ENCODE measurements at places on chromosomes 5 and 9.

- DNase-seq, result no peak
Observed at GRCh38 chr5:74966141-74967026, 86.0 kb downstream of the GCNT4 start.

DNA sequence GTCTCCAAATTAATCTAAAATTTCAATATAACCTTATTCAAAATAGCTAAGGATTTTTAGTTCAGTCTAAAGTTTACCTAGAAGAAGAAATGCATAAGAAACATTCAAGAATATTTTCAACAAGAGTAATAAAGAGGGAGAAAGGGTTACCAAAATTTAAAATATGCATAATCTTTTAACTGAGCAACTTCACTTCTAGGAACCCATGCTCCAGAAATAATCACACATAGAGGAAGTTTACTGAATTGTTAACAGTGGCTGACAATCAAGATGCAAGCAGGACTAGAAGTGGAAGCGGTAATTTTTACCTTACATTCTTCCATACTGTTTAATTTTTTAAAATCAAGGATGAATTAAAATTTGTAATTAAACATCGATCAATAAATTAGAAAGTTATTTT is 1.9 kb downstream of the PJA2 start:
- DNase-seq, result no peak

- DNase-seq, result no peak
Observed at GRCh38 chr5:160548949-160549645, 127.4 kb downstream of the PTTG1 start.

- DNase-seq, result no peak
Observed at GRCh38 chr5:120092649-120093048, 371.5 kb upstream of the PRR16 start.

GRCh38 chr5:6762116-6762515 is 48.9 kb downstream of the TENT4A start:
- DNase-seq, result no peak

GRCh38 chr9:21801683-21802417 is 586 bp upstream of the MTAP start:
- peak; percentile 22 for DNase-seq

- DNase-seq, result no peak
Observed at GRCh38 chr5:81590498-81591384, 160.2 kb downstream of the SSBP2 start.

DNA sequence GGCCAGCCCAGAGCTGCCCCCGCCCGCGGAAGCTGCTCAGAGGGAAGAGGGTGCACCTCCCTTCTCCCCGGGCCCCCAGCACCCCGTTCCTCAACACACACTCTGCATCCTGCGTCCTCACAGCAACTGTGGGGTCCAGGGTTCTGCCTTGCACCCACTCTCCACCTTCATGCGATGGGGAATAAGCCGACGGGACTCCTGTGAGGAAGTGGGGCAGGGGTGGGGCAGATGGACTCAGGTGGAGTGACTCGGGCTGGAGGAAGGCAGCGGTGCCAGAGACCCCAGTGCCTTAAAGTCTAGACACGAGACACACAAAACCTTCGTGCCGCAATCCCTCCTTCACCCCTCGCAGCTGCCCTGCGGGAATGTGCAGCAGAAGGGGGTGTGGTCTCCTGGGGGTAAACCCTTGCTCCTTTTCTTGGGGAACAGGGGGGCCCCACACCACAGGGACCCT is 8.6 kb downstream of the BRD3 start:
- no peak for DNase-seq

DNA sequence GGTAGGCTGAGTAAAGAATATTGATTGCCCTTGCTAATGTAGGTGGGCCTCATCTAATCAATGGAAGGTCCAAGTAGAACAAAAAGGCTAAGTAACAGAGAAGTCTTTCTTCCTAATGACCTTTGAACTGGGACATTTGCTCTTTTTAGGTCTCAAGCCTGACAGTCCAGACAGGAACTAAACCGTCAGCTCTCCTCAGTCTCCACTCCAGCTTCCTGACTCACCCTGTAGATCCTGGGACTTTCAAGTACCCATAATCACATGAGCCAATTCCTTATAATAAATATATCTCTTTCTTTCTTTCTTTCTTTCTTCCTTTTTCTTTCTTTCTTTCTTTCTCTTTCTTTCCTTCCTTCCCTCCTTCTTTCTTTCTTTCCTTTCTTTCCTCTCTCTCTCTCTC is 479.5 kb upstream of the PAPPA start:
- DNase-seq, result no peak

GRCh38 chr9:132242621-132243155 is 80.8 kb downstream of the NTNG2 start:
- DNase-seq, result no peak

DNA sequence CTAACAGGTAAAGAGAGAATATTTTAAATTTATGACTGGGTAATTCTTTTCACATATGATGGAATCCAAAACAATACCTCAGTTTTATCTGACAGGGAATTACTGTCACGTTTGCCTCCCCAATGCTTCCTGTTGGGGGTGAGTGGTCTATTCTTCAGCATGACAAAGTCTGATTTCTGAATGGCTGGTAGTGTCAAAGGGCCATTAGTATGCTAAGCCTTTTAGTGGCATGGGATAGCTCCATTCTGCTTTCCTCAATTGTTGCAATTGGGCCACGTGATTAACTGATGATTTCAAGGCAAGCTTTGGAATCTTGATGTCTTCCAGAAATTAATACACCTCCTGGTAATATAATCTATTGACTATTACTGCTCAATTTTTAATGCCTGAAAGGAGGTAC is 14.7 kb upstream of the NDUFS4 start:
- no peak for DNase-seq

DNA sequence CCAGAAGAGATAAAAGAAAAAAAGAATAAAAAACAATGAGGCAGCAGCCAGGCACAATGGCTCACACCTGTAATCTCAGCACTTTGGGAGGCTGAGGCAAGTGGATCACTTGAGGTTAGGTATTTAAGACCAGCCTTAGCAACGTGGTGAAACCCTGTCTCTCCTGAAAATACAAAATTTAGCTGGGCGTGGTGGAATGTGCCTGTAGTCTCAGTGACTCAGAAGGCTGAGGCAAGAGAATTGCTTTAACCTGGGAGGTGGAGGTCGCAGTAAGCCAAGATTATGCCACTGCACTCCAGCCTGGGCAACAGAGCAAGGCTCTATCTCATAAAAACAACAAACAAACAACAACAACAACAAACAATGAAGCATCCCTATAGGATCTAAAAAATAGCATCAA is 121.5 kb downstream of the HMHB1 start:
- DNase-seq, result no peak

DNA sequence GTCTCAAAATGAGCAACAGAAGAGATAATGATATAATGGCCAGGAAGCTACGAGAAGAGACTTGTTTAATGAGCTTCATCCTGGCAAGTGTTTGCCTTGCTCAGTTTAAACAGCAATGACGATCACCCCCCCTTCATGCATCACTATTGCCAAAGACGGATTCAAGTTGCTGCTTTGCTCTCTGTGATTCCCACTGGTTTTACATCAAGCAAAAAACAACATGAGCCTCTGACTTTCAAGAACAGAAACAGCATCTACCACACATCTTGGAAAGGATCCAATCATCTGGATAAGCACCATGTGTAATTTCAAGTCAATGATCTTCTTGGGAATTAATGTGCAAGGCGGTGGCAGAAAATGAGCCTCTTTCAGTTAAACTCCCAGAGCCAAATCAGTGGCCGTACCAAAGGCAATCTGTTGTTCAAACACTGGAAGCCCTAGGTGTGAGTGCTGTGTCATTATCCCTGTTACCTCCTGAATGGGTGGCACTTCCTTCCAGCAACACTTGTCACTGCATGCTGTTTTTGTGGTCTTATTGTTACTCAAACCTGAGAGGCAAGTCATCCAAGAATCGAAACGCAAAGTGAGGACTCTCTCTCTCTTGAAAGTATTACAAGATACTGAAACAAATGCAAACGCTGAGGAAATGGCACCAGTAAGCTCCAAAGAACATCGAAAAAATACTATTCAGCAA is 72.8 kb downstream of the MED27 start:
- peak; percentile 64 for DNase-seq

DNA sequence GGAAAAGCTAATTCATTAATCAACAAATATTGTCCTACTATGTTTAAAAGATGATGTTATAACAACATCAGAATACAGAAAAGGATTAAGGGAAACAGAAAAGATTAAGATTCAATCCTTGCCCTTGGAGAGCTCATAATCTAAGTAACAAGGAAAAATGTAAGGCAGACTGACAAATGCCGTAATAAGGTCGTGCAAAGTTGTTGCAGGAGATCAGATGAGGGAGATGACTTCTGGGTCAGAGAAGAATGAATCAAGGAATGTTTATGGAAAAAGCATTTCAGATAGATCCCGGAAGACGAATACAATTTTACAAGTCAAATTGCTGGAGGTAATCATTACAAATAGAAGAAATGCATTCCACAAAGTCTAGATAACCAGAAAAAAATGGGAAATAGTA is 6.4 kb downstream of the ADAMTS6 start:
- no peak for DNase-seq

DNA sequence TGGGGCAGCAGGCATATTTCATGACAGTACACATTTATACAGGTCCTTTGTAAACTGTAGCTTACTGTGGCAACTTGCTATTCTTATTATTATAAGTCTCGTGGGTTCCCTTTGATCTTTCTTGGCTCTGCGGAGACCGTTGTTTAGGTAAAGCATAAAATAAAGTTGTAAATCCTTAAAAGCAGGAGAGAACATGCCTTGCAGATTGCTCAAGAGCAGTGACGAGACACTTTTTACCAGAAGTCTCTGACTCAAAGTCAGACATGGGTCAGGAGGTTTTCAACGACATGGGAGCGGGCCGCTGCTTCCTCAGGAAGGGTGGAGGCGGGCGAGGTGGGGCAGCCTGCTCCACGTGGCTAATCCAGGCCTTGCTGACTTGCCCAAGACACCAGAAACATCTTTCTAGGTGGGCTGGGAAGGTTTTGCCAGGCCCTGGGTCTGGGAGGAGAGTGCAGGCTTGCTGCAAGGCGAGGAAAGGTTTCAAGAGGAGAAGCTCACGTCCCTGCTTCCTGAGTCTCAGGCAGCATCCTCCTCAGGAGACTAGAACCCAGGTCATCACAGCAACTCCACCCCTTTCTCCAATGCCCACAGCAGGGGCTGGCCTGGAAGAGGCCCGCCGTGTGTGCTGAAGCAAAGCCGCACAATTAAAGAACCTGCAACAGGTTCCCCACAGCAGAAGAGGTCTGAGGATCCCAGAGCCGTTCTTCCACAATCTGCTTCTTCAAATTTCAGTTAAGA is 6.5 kb downstream of the TBC1D2 start:
- no peak for DNase-seq

GRCh38 chr5:97071101-97071500 is 71.3 kb downstream of the LIX1 start:
- no peak for DNase-seq

DNA sequence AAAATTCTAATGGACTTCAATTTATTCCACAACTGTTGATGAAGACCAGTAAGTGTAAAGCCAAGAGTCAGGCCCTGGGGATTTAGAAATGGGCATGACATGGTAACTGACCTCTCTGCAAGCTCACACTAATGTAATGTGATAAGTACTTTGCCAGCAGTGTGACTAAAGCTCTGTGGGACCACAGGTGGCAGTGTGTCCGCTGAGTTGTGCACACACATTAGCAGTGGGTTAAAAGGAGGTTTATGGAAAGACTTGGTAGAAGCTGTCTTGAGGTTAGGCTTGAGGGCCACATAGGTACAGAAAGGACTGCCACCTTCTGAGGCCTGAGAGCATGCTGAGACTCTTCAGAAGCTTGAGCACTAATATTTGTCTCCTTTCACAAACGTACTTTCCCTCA is 67.6 kb downstream of the UBAP1 start:
- no peak for DNase-seq

DNA sequence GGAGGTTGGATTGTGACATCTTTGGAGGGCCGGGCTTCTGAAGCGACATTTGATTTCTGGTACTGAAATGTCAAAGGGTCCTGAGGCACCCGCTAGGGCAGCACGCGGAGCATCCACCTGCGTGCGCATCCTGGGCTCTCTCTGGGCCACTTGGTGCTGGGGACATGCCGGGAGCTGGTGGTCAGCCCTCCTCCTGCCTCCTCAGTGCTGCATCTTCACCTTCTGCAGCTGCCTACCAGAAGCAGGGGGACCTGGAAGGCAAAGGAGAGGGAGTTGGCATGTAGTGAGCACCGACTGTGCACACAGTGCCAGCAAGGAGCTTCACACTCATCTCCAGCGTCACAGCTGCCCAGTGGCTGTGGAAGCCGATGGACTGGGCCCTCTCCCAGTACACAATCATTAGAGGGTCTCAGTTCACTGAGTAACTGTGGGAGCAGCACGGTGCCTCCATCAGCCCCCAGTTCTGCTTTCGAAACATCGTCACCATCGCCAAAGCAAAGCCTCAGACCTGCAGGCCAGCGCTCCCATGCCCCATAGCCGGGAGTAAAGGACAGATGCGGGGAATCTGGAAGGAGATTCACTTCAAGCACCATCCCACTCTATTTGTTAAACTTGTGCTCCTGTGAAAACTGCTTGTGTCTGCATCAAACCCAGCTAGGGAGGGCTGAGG is 138.4 kb downstream of the KCNIP1 start:
- DNase-seq, result no peak

GRCh38 chr5:133489632-133490031 is 122.7 kb downstream of the FSTL4 start:
- peak; percentile 32 for DNase-seq

DNA sequence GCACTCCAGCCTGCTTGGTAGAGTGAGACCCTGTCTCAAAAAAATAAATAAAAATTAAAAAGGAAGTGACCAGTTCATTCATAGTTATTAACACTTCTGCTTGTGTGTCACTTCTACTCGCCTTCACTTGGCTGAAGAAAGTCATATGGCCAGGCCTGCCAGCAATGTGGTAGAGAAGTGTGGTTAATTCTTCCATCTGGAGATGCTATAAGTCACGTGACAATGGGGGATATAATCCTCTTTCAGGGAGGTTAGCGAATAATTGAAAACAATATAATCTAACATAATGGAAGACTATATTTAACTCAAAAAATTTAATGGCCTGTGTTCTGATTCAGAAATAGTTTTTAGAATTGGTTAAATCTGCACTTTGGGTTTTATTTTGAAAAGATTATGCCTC is 305.6 kb downstream of the DOCK8 start:
- no peak for DNase-seq

GRCh38 chr5:2253040-2253975 is 370.6 kb upstream of the IRX4 start:
- DNase-seq, result no peak

DNA sequence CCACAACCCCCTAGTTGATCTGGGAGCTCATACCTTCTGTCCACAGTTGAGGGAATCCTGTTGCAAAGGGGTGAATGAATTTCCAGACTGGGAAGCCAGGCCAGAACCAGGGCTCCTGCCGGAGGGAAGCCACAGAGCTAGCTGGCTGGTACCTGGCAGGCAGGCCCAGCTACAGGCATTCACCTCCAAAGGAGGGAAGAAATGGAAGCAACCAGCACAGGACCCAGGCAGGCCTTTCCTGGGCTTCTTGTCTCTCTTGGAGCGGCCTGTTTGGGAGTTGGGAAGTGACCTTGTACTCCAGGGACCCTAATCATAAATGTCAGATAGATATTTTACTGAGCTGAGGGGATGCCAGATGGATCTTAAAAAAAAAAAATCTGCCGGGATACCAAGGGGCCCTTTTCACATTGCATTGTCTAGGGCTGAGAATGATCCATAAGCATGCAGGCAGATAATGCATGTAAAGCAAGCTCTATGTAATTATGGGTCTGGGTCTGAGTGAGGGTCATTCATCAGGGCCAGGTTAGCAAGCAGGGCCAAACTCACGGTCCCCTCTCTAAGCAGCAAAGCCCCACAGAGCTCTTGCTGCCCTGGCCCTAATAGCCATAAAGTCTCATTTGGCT is 8.4 kb downstream of the NR2F1 start:
- DNase-seq, result no peak
